Left cardiac atrium (tissue), 4 donors: ENCODE measurements at places on chromosomes 12 and 14. TPM values are rescaled to one million over a fixed set of nuclear protein-coding genes. Genes with fewer than 3 reads are reported as not detected.

GRCh38 chr12:105222726-105223351, 13.1 kb downstream of the APPL2 start:
- DNase-seq: no peak

GRCh38 chr12:110105159-110105558, 19.0 kb upstream of the IFT81 start:
- DNase-seq: no peak

DNA sequence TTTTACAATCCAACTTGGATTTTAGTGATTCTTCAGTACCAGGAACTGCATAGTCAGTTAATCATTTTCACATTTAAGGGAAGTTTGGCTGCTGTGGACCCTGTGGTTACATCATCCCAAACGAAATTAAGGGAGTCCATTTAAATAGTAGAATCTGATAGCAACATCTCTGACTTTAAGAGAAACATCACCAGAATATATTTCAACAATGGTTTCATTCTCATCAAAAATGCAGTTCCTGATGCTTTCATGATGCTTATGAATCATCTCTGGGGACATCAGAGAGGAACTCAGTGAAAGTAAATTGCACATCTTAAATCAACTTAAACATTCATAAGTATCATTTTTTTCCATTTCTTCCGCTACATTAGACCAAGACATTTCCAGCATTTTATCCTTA, 1170.7 kb downstream of the FSCB start:
- no peak for DNase-seq

HSPB8 gene
- total RNA-seq: 314 TPM

PTGER2 gene
- total RNA-seq: 2.3 TPM

FAM222A gene
- total RNA-seq: 21.8 TPM

GRCh38 chr12:56749359-56749758, 2.8 kb downstream of the PRIM1 start:
- no peak for DNase-seq

- DNase-seq: no peak
Measured at GRCh38 chr12:117063162-117063911, 35.9 kb downstream of the TESC start.

DNA sequence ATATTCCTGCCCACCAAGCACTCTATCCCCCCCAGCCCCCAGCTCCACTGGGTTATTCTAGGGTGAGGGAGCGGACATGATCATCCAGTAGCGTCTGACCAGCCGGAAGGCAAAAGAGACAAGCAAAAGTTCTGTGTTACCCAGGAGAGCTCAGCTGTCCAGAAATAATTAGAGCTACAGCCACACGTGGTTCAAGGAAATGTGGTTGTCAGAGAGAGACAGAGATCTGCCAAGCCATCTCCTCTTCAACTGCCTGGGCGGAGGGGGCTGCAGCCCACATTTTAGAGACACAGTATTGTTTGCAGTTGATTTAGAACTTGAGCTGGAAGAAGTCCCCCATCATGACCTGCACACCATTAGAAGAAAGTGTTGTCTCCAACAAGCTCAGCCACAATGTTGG, 30.4 kb downstream of the DAO start:
- DNase-seq: no peak

GRCh38 chr12:3016191-3016590, 57.0 kb downstream of the TEAD4 start:
- no peak for DNase-seq

GRCh38 chr12:29278673-29279420, 102.1 kb downstream of the ERGIC2 start:
- no peak for DNase-seq

- DNase-seq: no peak
Measured at GRCh38 chr12:60977966-60978365, 1282.2 kb upstream of the USP15 start.

SLCO1C1 gene
- 3.7 TPM for total RNA-seq

GRCh38 chr12:26246483-26247164, 51.3 kb downstream of the SSPN start:
- DNase-seq: no peak

TAS2R20 gene
- total RNA-seq: 0.27 TPM

DNA sequence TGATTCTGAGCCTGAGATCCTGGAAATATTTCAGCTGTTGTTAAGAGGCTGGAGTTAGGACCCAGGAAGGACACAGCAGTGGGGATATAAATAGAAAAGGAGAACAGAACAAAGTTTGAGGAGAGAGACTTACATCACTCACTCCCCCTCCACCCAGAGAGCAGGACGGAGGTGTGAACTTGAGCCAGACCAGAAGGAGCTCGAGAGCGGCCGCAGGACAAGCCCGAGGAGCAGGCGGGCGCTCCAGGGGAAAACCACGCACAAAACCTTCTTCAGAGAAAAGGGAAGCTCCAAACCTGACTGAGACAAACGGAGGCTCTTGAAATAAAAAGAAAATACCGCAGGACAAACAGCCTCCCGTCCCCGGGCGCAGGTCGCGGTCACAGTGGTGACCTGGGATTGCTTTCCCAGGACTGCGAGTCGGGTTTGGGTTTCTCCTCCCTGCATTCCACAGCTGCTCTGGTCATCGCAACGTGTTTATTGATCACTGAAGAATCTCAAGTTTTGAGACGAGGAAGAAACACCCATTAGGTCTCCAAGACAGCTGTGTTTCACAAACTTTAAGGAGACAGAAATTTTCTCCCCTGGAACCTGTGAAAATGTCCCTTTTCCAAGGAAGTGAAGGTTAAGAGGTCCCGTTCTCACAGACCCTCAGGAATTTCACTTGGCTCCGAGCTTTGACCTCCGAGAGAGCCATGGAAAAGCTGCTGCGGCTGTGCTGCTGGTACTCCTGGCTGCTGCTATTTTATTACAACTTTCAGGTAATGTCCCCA, at the start of gene ADGRD1:
TSS of gene ADGRD1 (plus strand) at position 137 of the 773 bp plus-strand sequence. CDS start at position 696, 559 bp downstream.
- peak; percentile 69 for DNase-seq

DNA sequence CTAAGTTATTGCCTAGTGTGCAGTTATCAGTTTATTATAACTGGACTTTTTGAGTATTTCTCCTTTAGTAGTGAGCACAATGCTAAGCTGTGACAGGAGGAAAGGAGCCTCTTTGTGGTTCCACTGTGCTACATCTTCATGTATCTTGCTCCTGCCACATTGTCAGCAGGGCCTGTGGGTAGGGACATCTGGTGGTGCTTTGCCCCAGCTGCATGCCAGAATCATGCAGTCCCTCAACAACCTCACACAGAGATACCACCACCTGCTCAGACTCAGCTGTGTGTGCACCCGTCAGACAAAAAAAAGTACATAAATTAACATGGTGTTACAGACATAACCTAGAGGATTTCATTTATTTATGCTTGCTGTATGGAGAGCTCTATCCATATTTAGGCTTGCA, 51.1 kb downstream of the MIS18BP1 start:
- DNase-seq: no peak

DNA sequence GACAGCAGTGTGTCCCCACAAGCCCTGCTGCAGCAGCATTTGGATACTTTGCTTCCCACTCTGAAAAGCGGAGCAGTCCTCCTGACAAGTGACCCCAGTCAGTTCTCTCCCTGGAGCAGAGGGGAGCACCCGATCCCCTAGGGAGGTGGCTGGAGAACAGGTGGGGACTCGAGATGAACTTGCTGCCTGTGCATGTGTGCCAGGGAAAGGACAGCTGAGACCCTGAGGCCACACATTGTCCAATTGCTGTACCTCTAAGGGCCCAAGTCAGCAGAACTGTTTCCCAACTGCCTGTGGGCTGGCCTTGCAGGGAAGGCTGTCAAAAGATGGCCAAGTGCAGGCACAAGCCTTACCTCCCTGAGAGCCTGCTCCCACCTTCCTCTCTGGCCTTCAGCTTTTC, 55.1 kb downstream of the IFT43 start:
- no peak for DNase-seq

DNA sequence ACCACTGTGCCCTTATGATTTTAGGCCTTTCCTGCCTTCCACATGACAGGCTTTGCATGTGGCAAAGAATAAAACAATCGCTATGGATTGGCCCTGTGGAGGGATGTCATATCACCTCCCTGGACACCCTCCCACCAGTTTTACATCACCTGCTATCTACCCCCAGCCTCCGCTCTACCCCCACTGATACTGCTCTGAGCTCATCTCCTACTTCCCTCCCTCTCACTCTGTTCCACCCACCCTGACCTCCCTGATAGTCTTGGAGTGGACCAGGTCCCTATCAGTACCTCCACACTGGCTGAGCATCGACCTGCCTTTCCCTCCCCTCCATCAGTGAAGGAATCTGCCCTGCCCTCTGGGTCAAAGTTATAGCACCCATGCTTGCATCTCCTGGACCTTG, 91.8 kb upstream of the FOXN3 start:
- DNase-seq: no peak

DNA sequence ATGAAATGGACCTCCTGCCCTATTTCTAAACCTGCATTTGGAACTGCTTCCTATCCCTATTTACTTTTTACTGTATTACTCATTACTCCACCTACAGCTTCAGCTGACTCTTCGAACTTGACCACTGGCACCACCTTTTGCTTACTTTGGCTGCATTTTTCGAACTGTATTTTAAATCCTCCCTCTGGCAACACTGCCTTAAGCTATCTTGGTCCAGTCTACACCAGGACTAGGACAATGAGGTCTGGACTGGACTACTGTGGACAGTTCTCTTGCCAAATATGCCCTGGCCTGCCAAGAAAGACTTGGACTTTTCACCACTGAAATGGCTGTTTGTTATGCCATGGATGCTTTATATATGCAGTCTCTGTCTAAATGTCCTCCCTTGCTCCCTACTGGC, 328.1 kb downstream of the BTG1 start:
- no peak for DNase-seq

CLEC4A gene
- total RNA-seq: 1.7 TPM

DNA sequence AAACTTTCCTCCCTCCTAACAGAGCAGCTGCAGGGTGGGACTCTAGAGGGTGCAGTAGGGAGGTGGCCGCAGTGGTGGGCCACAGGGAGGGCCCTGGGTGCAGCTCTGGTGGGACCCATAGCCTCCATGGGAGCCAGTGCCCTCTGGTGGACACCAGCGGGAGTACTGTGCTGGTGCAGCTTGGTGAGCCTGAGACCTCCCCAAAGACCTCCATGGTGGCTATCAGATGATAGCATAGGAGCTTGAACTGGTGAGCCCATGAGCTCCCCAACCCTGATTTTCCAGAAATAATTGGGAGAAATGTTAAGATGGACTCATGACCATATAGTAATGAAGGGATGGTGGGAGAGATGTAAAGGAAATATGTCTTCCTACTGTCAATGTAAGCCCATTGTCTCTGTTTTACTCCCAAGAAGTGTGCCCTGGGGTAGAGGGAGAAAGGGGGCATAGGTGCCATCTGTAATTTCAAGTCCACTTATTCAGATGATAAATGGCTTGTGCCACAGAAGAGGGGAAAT, 98.7 kb downstream of the GAS2L3 start:
- DNase-seq: no peak

- DNase-seq: no peak
Measured at GRCh38 chr12:123931686-123932321, 40.8 kb downstream of the CCDC92 start.

CTSG gene
- total RNA-seq: 2.4 TPM

C12orf57 gene
- total RNA-seq: 249 TPM

DNA sequence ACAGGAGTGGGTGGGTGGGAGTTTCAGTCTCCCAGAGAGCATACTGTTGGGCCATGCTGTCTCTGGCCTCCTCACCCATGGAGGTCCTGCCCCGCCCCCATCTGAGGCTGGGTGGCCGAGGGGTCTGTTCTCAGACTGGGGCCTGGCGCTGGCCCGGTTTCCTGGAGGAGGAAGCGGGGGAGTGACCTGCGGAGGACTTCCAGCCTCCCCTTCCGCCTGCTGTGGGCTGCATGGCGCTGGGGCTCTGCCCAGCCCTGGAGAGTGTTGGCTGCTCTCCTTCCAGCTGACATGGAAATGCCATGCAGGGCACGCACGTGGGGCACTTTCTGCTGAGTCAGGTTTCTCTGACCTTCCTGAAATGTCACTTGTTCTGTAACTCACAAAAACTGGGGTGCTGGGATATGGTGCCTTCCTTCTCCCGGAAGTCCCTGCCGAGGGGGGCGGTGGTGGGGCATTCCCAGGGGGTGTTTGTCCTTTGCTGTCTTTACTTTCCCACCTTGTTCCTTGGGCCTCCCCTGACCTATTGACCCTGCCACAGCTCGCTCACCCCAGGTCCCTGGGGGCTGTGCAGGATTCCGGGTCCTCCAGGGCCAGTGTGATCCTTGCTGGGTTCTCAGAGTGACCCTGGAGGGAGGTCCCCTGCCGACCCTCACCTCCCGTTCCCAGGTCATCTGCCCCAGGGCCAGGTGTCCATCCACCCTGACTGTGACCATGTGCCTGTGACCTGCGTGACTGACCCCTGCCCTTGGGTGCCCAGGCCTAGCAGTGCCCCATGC, 23.6 kb downstream of the PACS2 start:
- peak; percentile 65 for DNase-seq
